ENCODE measurements at places on chromosomes 6 and 20. TPM values are rescaled to one million over a fixed set of nuclear protein-coding genes. Genes with fewer than 3 reads are reported as not detected.

GRCh38 chr6:74826263-74826662 lies 379.6 kb downstream of the COL12A1 start:
- DNase-seq = no peak

DNA sequence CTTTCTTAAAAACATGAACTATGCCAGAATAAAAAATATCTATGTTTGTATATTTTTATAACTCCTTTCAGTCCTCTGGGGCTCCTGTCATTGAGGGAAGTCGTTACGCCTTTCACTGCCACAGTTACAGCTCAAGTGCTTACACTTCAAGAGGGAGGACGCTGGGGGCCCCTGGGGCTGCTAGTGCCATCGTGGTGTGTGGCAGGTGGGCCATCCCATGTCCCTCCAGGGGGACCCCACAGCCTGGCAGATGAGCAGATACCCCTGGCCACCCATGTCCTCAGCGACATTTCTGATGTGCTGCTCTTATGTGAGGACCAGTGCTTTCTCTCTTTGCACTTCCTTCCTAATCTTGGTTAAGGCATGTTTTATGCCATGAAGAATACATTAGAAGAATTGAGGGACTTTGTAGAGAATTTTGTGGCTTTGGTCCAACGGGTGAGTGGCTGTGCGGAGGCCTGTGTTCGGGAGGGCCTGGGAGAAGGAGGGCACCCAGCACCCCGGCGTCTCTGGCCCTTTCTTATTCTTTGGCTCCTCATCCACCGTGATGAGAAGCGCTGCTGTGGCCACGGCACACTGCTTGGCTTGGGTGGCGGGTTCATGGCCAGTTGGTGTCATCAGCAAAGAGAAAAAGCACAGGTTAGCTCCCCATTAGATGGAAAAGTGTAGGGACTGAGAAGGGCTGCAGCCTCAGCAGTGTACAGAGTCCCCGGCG lies 38.3 kb upstream of the SYNJ2 start:
- DNase-seq = no peak

- no peak for DNase-seq
These were observed 56.6 kb downstream of the SH3BGRL2 start for GRCh38 chr6:79687759-79688158.

DNA sequence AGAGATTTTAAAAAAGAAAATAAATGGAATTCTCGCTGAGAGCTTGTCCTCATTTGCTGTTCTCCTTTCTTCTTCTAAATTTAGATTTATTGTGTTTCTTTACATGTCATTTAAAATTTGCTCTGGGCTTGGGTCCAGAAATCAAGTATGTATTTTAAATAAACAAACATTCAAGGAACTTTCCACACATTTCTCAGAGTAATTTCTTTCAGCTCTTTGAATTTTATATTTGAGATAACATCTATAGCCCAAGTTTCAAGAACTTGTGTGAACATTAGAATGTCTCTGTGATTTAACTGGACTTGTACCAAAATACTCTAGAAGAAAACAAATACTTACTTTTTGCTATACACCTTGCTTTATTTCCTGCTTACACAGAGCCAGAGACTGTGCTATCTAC lies 192.3 kb downstream of the TMEM200A start:
- DNase-seq = no peak

- DNase-seq = no peak
These were observed 57.7 kb downstream of the SNX5 start for GRCh38 chr20:17910828-17911294.

Gene SPATS1
- total RNA-seq = not detected

Data from chondrocyte (in vitro differentiated cells).